ENCODE measurements at places on chromosomes 2 and 18.
A peak's percentile ranks its signal among the peaks of the same experiment; 100 is the strongest.

- no peak for DNase-seq
Measured at GRCh38 chr2:61165946-61166345, 4.0 kb downstream of the C2orf74 start.

- no peak for DNase-seq
Measured at GRCh38 chr2:188693111-188693510, 281.1 kb upstream of the COL3A1 start.

DNA sequence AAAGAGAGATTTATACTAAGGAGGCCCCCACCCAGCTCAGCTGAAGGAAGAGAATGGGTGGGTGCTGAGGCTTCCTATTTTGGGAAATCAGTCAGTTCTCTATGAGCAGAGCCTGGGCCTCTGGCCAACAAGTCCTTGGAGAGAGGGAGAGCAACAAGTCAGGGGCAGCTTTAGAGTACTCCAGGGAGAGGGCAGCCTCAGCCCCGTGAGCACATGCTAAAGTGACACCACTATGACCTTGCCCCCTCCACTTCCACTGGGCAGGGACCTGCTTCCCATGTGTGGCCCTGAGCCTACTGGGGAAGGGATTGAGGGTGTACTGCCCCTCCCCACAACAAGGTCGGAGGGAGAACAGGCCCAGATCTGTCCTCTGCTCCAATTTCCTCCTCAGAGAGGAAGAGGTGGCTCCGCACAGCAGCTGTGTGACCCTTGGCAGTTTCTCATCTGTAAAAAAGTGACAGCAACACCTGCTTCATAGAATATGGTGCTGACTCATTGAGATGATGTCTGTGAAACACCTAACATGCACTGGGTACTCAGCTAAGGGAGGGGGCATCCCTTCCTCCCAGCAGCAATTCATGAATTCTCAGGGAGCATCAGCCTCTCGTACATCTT lies 72.9 kb downstream of the CLHC1 start:
- DNase-seq: no peak

DNA sequence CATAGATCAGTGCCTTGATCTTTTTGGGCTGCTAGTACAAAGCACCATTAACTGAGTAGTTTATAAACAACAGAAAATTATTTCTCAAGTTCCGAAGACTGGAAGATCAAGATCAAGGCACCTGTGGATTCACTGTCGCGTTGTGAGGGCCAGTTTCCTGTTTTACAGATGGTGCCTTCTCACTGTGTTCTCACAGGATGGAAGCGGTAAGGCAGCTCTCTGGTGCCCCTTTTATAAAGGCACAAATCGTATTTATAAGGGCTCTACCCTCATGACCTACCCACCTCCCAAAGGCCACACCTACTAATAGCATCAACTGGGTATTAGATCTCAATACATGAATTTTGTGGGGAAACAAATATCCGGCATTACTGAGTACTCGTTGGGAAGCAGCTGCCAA lies 729.5 kb upstream of the SLC39A10 start:
- no peak for DNase-seq

DNA sequence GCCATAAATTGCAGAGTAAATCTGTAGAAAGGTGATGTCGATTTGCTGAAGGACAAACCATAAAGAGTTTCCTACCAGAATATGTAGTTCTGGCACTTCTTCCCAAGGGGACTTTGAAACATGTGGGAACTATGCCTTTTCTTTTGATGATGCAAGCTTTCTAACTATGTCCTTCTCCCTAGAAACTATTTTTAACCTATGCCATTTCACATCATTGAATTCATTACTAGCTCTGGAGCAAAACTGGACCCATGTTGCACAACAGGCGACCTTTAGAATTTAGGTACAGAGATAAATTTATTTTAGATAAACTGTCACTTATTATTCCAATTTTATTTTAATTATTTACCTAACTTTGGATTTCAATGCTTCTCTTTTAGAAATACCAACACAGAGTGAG lies 186.5 kb downstream of the CCDC102B start:
- DNase-seq: no peak

DNA sequence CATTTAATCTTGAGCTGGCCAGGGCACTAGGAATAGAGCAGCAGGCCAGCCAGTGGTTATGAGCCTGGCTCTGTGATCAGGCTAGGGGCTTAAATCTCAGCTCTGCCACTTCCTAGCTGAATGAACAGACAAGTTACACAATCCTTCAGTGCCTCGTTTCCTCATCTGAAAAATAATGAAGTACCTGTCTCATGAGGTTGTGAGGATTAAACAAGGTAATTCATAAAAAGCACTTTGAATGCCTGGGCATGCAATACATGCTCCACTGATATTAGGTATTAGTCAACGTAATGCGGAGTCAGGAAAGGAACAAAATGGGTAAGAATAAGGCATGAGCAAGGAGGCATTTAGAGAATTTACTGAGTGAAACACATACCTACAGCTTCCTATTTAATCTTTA lies 100.2 kb downstream of the CCBE1 start:
- no peak for DNase-seq

DNA sequence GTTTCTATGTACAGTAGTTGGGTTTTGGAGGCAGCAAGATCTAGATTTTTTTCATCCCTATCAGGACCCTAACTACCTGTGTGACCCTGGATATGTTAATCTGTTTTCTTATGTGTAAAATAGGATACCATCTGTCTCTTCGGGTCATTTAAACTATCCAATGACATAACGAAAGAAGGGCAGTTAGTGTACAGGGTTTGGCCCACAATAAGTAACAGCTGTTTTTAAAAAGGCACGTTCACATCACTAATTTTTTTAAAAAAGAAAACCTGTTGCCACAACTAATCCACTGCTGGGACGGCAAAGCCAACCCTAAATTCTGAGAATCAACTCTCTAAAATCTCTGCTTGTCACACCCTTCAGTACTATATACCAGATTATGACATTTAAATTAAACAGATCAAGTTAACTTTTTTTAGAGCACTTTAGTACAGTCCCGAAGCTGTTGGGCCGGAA lies 869 bp downstream of the USP40 start:
- DNase-seq: no peak

GRCh38 chr2:237039301-237040031 lies 46.2 kb upstream of the COPS8 start:
- DNase-seq: no peak

DNA sequence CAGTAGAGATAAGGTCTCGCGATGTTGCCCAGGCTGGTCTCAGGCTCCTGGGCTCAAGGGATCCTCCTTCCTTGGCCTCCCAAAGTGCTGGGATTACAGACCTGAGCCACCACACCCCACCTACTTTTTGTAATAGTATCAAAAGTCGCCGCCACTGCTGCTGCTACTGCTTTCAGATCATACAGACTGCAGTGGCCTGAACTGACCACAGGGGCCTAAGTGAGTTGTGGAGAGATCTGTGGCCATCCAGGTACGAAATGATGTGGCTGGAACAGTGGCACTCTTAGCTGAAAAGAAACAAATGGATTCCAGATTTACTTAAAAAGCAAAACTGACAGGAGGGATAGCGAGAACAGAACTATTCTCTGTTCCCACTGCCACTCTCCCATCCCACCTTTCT lies 32.9 kb upstream of the POMC start:
- no peak for DNase-seq

- peak; percentile 7 for DNase-seq
Measured at GRCh38 chr2:100140582-100140981, 1.8 kb downstream of the AFF3 start.
